ENCODE measurements at places on chromosomes 13 and 19.

DNA sequence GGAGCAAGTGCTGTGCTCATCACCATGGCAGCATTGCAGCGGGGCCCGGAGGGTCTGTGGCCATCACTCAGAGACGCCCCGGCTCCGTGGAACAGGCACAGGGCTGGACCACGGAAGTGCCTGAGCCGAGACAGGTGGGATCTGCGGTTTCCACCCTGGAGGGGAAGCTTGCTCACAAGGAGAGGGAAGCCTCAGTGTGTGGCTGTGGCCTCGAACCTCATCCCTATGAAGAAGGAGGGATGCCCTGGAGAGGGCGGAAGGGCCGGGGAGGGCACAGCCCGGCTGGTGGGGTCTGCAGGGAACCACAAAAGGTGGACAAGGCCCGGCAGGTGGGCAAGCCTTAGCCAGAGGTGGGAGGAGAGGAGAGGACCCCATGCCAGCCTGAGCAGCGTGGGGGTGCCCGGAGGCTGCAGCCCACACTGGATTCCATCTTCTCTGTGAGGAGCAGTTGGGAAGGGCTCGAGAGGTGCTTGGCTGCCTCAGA, 30.4 kb upstream of the TMEM255B start:
- no peak for DNase-seq

DNA sequence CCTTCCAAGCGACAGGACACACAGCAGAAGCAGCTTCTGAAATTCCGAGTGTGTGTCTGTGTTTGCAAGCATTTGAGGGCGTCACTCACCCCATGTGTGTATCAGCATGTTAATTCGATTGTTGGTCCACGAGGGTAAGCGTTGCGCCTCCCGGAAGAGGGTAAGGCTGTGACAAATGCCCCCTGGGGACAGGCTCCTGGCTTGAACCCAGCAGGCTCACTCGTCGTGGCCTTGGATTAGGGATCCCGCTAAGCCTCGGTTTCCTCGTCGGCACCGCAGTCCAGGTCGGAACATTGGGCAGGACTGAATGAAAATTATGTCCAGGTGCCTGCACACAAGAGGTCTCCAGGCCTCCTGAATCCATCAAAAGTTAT, 606 bp upstream of the STXBP2 start:
- no peak for DNase-seq

GRCh38 chr13:80655778-80656511, 315.0 kb upstream of the SPRY2 start:
- DNase-seq: no peak

DNA sequence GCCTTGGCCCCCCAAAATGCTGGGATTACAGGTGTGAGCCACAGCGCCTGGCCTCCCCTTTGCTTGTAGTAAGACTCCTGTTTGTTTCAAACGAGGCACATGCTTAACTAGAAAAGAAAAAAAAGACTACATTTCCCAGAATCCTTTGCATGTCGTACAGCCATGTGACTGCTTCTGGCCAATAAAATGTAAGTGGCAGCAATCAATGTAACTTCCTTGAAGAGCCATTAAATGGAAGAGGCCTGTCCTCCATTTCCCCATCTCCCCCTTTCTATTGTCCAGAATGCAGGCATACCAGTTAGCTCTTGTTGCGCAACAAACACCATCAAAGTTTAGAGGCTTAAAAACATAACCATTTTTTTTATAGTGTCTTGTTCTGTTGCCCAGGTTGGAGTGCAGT, 10.4 kb upstream of the GPR32 start:
- no peak for DNase-seq

GRCh38 chr13:107322228-107322627, 754.3 kb upstream of the ARGLU1 start:
- DNase-seq: no peak

GRCh38 chr19:15922021-15922420, 12.3 kb downstream of the CYP4F11 start:
- no peak for DNase-seq

- DNase-seq: peak; percentile 89
These were observed at the start of gene YIF1B for GRCh38 chr19:38315657-38316476. YIF1B (minus strand) TSS chr19:38315947; CDS start chr19:38315917, 30 bp downstream.

- no peak for DNase-seq
These were observed 20.1 kb upstream of the N4BP2L1 start for GRCh38 chr13:32447894-32448623.

- no peak for DNase-seq
These were observed 8.8 kb downstream of the ZFP28 start for GRCh38 chr19:56547535-56547934.

DNA sequence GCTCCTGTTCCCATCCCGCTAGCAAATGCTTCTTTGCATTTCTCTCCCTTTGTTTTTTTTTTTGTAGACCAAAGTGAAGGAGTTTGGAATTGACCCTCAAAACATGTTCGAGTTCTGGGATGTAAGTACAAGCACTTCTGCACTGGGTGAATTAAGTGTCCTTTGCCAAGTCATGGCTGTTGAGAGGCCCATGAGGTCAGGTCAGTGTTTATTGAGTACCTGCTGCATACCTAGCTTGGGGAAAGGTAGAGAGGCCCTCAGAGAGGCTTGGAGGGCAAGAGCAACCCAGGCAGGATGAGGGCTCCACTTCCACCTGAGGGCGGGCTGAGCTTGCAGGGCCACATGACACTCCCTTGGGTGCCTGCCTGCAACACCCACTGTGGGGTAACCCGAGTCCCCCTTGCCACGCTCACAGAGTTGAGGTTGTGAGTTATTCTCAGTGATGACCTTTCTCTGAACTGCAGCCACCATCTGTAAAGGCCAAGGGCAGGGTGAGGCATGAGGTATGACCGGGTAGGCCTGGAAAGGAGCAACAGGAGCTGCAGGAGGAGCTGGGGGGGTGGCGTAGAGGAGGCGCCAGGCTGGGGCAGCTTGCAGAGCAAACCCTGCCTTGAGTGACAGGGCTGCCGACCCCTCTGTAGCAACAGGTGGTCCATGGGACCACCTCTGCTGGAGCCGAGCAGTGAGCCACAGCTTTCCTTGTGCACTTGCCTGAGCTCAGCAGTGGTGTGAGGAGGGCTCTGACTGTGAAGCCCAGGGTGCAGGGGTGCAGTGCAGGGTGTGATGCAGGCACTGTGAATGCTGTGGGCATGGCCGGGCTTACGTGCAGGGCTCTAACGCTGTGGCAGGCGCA, 16.6 kb downstream of the GPI start:
- no peak for DNase-seq
